ENCODE measurements at places on chromosomes 11 and 22.
A peak's percentile ranks its signal among the peaks of the same experiment; 100 is the strongest.

DNA sequence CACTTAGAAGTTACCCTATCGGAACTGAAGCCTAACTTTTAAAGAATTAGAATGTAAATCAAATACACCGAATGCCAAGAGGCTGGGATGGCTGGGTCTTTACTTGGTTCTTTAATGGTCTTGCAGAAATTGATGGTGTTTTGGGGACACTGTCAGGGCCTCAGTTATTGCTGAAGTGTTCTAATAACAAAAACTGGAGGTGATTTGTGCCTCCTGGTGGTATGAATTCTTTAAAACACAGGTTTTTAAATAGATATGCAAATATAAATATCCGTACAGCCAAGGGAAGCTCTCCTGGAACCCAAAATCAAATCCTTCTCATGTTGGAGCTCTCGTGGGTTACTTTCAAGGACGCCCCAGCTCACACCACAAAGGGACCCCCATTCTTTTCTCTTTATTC lies 19.3 kb upstream of the TMPRSS5 start:
- DNase-seq, result no peak

GRCh38 chr22:49705216-49705971 lies 122.3 kb downstream of the BRD1 start:
- DNase-seq, result no peak

DNA sequence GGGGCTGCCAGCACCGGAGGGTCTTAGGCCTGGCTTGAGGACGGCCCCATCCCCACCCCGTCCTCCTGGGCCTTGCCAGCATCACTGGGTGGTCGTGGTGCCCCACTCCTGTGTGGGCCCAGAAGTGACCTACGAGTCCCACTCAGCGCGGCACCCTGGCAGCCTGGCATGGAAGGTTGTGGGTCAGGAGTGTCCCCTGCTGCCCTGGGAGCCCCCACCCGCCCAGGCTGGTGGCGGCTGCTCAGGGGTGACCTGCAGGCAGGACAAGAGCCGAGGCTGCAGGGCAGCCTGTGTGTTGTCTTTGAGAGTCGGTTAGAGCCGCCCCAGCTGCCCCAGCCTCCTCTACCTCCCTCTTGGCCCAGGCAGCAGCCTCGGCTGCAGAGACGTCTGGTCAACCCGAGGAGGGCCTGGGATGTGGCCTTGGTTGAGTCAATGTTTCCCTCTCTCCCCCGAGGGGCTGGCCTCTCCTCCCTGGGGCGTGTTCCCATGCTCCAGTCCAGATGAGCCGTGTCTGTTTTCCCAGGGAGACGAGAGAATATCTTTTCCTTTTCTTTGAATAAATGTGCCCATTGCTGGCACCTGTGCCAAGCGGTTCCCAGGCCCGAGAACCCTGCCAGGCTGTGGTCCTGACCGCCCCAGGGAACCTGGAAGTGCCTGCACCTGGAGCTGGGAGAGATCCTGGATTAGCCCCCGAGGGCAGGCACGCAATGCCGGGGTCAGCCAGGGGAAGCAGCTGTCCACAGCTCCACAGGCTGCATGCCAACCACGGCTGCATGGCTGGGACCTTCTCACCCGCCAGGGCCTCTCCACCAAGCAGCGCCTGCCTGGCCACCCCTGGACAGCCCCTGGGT lies 35.7 kb upstream of the MUC5AC start:
- DNase-seq, result no peak

GRCh38 chr11:59199546-59200422 lies 12.9 kb downstream of the MPEG1 start:
- DNase-seq, result peak; percentile 15

- DNase-seq, result no peak
These were observed 15.3 kb downstream of the IL10RA start for GRCh38 chr11:118001494-118001971.

DNA sequence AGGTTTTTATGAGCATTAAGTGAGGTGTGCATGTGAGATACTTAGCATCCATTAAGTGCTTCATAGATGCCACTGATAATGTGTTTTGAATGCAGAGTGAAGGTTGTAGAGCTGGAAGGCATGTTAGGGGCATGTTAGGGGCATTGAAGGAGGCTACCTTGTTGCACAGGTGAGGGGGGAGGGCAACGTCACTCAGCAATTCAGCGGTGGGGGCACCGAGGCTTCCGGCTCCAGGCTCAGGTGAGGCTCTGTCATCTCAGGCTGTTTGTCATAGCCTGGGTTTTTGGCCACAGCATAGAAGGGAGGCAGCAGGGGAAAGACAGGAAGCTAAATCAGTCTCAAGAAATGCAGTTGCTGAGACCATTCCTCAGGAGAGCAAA lies 299.0 kb downstream of the NTM start:
- DNase-seq, result no peak
